Foreskin keratinocyte (primary cell): ENCODE measurements at places on chromosomes 6 and 20.

- DNase-seq: no peak
Observed at GRCh38 chr6:93059911-93060310, 359.4 kb downstream of the EPHA7 start.

- DNase-seq: peak; percentile 69
Observed at GRCh38 chr20:35319871-35320197, 27.6 kb upstream of the FAM83C start.

DNA sequence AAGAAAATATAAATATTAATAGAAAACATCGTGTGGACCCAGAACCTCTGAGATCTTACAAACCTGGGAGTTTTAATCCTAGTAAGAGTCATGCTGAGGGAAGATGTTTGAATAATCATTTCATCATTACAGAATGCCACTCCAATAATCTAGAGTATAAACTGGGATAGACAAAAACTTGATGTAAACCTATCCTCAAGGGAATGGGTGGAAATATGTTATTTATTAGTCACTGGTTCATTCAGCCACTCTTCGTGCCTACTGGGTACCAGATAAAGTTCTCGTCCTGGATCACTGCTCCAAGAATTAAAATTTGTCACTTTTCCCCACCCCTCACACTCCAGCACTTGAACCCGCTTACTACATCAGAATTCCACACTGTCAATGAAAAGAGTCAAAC, 7.7 kb downstream of the HLA-B start:
- DNase-seq: no peak

DNA sequence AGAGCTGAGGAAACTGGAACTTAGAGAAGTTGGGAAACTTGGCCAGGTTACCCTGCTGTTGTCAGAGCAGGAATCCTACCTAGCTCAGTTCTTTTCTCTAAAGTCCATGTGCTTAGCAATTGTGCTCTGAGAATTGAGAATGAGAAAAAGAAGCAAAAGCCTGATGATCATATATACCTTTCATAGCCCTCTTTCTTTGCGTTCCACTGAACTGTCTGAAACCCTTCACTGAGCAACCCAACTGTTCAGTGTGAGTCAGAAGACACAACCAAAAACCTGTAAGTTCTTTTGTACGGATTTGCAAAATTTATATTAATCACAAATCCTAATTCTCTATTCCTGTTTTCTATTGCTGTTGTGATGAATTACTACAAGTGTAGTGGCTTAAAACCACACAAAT, 80.6 kb downstream of the PHF3 start:
- DNase-seq: no peak

DNA sequence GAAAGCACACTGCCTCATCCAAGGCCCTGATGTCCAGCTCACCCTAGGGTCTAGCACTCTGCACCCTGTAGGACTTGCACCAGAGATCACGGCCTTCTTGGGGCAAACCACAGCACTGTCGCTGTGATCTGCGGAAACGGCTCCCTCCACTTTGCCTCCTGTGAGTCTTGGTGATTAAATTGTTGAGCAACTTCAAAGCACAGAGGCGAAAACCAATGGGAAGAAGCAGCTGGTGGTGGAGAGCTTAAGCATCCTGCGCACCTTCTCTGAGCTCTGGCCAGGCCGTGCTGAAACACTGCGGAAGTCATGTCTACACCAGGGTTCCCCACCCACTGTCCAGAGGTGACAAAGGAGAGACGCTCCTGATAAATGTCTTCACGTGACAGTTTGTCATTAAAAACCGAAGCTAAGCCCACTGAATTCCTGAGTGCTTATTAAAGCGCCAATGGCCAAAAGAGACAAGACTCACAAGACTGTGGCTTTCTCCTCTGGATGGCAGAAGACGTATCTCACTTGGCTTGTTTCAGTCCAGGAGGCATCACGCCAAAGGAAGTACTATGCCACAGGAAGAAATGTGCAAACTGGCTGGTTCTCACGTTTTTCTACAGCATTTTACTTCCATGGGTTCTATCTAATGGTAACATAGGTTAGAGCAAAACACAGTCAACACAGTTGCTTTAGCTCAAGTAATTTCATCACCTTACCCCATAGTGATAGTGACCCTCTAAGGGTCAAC, 3.1 kb downstream of the RAMACL start:
- no peak for DNase-seq

DNA sequence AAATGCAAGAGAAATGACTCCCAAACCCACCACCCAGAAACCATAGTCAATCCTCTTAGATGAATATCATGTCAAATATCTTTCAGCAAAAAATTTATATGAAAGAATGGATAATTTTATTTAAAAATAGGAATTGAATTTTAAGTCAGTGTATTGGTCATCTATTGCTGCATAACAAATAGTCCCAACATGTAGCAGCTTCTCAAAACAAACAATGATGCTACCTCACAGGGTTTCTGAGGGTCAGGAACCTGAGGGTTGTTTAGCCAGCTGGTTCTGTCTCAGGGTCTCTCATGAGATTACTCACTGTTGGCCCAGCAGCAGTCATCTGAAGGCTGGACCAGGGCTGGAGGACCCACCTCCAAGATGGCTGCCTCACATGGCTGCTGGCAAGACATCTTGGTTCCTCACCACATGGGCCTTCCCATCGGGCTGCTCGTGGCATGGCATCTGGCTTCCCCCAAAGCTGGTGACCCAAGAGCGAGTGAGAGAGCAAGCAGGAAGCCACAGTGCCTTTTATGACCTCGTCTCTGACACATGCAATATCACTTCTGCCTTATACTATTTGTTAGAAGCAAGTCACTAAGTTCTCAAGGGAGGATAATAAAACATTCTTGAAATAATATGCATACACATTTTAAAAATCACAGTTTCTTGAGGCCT, 36.3 kb downstream of the BANF2 start:
- no peak for DNase-seq

GRCh38 chr6:152701081-152701862, 3.6 kb downstream of the MYCT1 start:
- DNase-seq: no peak

DNA sequence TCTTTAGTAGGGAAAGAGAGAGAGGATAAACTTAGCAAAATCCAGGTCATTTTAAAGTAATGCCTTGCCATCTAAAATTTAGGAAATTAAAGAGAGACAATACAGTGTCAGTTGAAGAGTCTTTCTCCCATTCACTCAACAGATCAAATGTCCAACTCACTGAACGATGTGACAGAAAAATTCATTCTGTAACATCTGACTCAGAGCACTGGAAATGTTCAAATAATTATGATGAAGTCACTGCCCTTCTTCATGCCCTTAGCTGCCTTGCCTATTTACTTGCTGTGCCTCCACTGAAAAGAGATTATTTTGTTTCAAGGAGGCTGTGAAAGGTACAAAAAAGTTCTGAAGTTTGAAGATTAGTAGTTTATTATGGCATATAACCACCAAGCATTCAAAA, 434.8 kb downstream of the ADGRB3 start:
- no peak for DNase-seq

DNA sequence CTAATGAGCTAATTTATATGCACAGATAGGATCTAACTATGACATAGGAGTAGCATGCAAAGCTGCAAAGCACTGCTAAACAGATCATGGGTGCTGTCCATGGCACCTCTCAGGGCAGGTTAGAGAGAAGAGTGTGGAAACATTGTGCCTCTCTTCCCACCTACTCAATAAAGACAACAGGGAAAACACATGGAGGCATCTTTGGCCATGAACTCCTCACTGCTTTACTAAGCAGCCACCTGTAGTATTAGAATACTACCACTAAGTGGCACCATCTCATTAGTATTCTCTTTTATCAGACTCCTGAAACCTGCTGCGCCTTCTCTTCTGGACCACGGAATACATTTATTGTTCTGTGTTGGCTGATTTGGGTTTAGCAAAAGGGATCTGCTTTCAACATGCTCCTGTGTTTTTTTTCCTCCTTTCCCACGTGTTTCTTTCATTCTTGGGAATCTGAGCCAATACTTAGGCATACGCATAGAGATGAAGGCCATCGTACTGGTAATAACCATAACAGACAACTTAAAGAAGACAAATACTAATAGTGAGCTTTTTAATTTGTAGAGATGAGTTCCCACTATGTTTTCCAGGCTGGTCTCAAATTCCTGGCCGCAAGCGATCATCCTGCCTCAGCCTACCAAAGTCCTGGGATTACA, 9.4 kb upstream of the HDDC2 start:
- no peak for DNase-seq

GRCh38 chr6:47629954-47630353, 68.4 kb upstream of the ADGRF4 start:
- no peak for DNase-seq

- DNase-seq: no peak
Observed at GRCh38 chr6:136969930-136970329, 47.8 kb downstream of the SLC35D3 start.

DNA sequence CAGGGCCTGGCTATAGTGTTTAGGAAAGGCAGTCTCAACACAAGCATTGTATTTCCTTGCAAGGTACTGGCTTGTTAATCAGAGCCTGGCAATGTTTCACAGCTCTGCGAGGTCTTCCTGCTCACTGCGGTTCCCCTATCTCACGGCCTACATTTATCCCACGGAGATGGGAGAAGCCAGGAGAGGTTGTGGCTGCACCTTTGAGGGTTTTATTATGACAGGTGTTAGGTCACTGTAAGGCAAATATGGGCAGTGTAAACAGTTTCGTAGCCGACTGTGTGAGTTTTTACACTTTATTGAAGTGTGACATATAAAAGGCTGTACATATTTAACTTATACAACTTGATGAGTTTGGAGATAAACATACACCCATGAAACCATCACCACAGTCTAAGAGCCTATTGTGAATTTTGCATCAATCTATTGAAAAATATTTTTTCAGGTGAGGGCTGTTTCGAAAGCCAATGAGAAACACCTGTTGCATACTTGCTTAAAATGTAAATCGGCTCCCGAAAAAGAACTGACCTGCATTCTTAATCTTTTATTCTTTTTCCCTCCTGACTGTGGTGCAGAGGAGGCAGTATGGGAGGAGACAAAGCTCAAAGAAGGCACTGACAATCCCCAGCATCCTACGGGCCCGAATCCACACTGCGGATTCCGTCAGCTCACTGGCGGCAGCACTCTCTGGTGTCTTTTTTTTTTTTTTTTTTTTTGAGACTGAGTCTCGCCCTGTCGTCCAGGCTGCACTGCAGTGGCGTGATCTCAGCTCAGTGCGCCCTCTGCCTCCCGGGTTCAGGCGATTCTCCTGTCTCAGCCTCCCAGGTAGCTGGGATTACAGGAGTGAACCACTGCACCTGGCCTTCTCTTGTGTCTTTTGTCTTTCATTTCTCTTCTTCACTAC, 7.5 kb upstream of the RBM38 start:
- DNase-seq: no peak

DNA sequence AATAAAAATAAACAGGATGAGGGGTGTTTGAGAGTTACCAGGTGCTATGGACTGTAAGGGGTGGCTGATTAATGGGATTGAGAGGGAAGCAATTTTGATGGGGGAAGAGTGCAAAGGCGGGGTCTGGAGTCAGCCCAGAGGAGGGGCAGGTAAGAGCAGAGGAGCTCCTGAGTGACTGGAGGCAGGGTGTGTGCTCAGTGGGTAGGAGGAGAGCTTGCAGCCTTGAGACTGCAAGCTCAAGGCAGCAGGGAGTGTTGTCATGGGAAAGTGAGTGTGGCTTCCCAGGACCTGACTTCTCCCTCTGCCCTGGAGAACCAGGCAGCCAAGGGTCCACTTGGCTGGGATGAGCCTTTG, 54.2 kb downstream of the RAB44 start:
- no peak for DNase-seq

- DNase-seq: no peak
Observed at GRCh38 chr6:3252861-3253596, 5.7 kb upstream of the PSMG4 start.

DNA sequence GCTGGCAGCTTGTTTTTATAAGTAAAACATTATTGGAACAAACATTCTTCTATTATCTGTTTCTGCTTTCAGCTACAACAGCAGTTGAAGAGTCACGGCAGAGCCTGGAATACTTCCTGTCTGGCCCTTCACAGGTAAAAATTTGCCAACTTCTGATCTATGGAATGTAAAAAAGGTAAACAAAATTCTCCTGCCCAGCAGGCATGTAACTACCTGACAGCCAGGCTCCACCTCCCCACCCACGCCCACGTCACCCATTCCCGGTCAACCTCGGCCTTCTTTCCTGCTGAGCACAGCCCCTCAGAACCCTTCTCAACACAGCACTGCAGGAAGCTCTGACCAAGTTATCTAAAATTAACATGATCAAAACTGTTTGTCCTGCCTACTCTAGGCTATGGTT, 166.0 kb downstream of the DLL1 start:
- peak; percentile 86 for DNase-seq

- DNase-seq: no peak
Observed at GRCh38 chr6:106808758-106809157, 165.8 kb downstream of the CD24 start.

GRCh38 chr6:20542927-20543602, 8.8 kb downstream of the CDKAL1 start:
- peak; percentile 99 for DNase-seq

- DNase-seq: no peak
Observed at GRCh38 chr6:12350644-12351170, 60.5 kb downstream of the EDN1 start.

- DNase-seq: no peak
Observed at GRCh38 chr20:38434301-38434741, 807 bp downstream of the SNHG17 start.

DNA sequence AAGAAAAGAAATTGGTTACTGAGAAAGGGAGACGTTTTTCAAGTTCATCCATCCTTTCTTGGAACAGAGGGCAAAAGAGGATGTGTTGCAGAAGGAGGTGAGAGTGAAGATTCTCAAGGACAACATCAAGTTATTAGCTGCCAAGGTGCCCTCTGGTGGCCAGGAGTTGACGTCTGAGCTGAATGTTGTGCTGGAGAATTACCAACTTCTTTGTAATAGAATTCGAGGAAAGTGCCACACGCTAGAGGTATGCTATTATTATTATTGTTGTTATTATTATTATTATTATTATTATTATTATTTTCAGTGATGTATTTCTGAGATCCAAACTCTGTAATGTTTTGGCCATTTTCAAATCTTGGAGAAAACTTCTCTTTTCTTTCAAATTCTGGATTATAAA, 197.0 kb downstream of the UTRN start:
- peak; percentile 21 for DNase-seq

- DNase-seq: peak; percentile 76
Observed at GRCh38 chr6:128511506-128511905, 8.9 kb downstream of the PTPRK start.

- no peak for DNase-seq
Observed at GRCh38 chr20:57908704-57909630, 199.2 kb upstream of the PMEPA1 start.

- no peak for DNase-seq
Observed at GRCh38 chr6:119672725-119673124, 323.2 kb upstream of the MAN1A1 start.

- DNase-seq: peak; percentile 78
Observed at GRCh38 chr20:38272398-38272797, 11.9 kb upstream of the KIAA1755 start.

- DNase-seq: no peak
Observed at GRCh38 chr20:62766716-62767115, 29.6 kb upstream of the MRGBP start.
